ENCODE measurements at places on chromosomes 4 and X.

DNA sequence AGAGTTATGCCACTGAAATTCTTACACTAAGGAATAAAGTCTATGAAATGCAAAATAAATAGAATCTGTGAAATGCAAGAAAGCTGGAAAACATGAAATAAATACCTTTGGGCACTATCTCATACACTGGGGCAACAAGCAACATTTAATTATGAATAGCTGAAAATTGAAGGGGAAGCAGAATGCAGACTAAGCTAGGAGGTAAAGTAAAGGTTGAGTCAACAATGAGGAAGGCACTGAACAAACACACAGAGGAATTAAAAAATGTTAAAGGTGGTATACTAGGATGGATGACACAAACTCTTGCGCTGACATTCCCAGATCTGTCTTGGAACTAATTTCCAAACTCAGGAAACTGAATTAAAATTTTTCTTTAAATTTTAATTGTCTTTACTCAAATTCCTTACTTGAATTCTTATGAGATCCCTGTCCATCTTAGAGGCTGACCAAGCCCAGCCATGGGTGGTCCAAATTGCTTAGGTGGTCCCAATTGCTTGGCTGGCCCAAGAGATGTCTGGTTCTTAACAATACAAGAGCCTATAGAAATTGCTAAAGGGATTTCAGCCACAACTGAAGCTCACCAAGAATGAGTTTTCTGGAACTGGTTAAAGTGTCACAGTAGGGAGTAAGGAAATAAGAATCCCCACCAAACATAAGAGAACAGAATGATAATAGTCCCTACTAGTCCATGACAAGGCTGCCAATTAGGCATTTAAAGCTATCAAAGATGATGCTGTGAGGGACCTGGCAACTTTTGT, 41.3 kb upstream of the ZCCHC13 start:
- no peak for DNase-seq

- peak; percentile 18 for DNase-seq
Measured at GRCh38 chr4:114208574-114209151, 229.2 kb upstream of the ARSJ start.

- DNase-seq = no peak
Measured at GRCh38 chr4:167779280-167779679, 313.1 kb upstream of the ANXA10 start.

DNA sequence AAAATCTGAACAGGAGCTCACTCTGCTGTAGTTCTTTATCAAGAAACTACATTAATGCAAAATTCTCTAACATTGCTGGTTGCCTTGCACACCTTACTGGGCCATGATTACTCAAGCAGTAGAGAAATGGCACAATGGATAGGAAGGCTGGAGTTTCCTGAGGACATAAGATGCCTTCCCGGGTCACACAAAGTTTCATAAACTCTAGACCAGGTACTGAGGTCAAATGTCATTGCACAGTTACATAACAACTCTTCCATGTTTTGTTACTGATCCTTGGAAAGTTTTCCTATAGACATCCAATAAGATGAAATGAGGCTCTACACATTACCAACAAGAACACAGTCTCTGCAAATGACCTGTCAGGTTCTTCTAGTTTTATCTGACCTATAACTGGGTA, 9.9 kb downstream of the TEC start:
- no peak for DNase-seq

Measured in GM04503 (cell line).